NCI-H2029 (cell line): ENCODE measurements at places on chromosomes 11 and 22.

DNA sequence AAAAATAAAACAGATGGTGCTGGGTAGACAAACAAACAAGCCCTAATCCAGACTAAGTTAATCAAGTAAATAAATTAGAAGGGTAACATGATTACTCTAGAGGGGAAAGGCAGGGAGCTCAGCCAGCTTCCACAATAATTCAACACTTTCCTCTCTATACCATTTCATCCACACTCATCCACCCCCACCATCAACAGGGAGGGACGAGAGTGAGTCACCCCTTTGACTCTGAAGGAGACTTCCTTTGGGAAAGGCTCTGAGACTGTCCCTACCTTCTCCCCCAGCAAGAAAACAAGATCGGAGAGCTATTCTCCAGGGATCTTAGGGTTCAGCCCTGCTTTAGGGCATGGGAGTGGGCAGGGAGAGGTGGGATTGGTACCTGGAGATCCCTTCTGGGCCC is 33.1 kb downstream of the TRIM66 start:
- DNase-seq: no peak

- DNase-seq: no peak
Measured at GRCh38 chr11:45238724-45239123, 47.4 kb downstream of the SYT13 start.

DNA sequence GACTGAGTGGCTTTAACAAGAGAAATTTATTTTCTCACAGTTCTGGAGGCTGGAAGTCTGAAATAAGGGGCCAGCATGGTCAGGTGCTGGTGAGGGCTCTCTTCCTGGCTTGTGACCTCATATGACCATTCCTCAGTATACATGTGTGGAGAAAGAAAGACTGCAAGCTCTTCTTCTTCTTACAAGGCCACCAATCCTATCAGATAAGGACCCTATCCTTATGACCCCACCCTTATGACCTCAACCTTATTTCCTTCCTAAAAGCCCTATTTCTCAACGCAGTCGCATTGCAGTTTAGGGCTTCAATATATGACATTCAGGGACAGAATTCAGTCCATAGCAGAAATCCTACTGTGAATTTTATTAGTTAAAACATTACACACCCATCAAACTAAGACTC is 124.4 kb upstream of the RAG2 start:
- no peak for DNase-seq

DNA sequence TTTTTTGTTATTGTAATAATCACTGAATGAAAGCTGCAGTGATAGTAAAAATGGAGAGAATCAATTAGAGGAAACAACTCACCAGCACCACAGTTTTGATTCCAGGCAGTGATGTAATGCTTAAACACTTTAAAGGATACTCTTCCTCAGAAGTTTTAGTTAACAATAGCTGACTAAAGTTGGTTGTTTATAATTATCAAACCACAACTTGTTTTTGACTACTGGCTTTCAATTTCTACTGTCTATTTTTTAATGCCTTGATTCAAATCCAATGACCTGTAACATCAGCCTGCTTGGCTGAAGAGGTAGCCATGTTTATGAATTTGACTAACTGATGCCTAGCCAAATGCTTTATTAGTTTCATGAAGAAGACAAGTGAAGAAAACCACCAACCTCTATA is 18.2 kb upstream of the CASP12 start:
- no peak for DNase-seq

- DNase-seq: no peak
Measured at GRCh38 chr22:19113429-19113828, 8.8 kb downstream of the DGCR2 start.

DNA sequence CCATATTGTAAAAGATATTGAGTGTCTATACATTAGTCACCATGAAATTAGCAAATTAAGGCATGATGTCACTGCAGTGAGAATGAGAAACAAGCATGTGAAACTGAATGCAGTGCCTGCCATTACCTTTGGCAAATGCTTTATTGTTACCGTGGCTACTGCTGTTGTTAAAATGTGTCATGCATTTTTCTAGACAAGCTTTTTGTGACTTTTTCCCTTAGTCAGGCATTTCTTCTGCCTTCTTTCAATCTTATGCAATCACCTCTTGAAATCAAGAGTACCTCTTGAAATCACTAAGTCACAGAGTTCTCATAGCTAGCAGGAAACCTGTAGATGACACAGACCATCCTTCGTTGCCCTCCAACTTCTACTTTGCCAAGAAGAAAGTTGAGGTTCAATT is 461.7 kb upstream of the TENM4 start:
- no peak for DNase-seq

DNA sequence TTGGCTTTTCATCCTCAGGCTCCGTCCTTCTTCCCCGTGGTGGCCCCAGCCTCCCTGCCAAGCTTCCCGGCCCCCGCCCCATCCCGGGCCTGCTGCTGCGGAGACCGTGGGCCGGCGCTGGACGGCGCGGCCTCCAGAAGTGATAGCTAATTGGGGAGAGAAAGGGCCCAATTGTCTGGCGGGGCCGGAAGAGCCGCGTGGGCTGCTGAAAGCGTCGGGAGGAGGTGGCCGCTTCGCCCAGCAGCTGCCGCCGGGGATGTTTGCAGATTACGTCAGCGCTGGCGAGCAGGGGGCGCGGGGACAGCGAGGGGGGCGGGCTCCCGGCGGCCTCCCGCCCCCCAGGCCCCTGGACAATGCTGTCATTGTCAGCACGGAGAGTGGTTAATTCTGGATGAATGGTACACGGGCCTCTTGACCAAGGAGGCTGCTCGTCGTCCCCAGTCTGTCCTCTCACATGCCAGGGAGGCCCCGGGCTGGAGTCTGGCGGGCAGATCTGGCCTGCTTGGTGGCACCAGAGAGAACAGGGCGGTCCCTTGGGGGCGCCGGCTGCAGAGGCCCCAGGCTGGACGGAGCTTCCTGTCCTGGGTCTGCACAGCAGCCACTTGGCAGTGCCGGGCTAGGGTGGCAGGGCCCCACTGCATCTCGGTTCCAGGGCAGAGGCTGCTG is 1.6 kb downstream of the SMIM38 start:
- no peak for DNase-seq

DNA sequence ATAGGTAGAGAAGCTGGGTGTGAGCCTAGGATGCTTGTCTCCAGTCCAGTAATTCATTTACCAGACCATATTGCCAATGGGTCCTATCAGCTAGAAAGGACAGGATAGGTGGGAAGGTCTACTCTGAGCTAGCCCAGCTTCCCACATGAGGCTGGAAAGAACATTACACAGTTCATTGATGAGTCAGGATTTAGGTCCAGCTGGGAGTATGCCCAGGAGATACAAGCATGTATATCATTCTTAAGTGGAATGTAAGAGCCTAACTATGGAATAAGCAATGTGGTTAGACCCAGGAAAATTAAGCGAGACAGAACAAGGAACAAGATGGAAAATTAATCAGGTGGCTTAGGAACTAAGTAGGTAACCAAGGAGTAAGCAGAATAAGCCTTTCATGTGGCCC is 59.0 kb upstream of the TBCEL start:
- DNase-seq: no peak

- no peak for DNase-seq
Measured at GRCh38 chr11:102448869-102449224, 3.7 kb downstream of the TMEM123 start.

- no peak for DNase-seq
Measured at GRCh38 chr11:73582653-73583052, 15.3 kb downstream of the FAM168A start.

DNA sequence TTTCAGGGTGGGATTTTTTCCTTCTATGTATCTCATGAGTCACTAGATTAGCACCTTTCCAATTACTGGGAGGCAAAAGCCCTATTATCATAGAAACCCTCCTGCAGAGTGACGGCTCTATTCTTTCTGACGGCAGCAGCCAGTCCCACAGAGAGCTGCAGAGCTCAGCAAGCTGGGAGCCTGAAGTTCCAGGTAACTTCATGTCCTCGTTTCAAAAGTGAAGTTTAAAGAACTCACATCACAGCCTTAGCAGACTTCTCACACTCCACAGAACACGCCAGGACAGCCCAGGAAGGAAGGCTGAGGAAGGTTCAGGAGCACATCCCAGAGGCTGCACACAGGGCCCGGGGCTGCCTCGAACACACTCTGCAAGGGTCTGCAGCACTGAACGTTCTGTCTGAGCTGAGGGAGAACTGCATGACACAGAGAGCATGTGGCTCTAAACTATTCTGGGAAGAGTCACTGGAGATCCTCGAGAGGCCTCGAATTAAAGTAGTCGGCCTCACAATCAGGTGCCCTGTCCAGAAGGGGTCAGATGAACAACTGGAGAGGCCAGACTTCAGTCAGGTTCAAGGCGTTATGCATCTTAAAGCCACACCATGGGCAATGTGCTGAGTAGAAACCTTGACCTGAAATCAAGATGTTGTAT is 104.2 kb upstream of the DRD2 start:
- DNase-seq: no peak

DNA sequence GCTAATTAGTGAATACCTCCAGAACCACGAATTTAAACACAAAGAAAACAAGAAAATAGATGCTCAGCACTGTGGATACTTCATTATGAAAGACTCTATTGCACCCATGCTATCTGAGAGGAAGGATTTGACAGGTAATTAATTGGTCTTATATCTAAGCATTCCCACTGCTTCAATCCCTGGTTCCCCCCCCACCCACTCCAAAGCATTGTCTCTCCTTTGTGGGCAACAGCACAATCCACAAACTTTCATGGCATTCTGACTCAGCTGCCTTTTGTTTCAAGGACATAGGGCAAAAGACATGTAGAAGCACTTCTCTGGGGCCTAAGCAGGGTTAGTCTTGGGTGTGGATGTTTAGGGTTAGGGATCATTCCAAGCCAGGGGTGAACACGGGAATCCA is 551.4 kb downstream of the BUD13 start:
- DNase-seq: no peak

DNA sequence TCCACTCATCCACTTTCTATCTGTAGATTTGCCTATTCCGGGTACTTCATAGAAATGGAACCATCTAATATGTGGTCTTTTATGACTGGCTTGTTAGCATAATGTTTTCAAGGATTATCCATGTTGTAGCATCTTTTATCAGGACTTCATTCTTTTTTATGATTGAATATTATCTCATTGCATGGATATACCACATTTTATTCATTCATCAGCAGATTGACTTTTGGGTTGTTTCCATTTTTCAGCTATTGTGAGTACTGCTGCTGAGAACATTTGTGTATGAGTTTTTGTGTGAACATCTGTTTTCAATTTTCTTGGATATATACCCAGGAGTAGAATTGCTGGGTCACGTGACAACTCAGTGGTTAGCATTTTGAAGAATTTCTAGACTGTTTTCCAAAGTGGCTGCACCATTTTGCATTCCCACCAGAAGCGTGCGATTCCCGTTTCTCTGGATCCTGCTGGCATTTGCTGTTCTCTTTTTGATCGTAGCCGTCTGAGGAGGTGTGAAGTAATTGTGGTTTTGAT is 8.9 kb downstream of the DERL3 start:
- DNase-seq: no peak

DNA sequence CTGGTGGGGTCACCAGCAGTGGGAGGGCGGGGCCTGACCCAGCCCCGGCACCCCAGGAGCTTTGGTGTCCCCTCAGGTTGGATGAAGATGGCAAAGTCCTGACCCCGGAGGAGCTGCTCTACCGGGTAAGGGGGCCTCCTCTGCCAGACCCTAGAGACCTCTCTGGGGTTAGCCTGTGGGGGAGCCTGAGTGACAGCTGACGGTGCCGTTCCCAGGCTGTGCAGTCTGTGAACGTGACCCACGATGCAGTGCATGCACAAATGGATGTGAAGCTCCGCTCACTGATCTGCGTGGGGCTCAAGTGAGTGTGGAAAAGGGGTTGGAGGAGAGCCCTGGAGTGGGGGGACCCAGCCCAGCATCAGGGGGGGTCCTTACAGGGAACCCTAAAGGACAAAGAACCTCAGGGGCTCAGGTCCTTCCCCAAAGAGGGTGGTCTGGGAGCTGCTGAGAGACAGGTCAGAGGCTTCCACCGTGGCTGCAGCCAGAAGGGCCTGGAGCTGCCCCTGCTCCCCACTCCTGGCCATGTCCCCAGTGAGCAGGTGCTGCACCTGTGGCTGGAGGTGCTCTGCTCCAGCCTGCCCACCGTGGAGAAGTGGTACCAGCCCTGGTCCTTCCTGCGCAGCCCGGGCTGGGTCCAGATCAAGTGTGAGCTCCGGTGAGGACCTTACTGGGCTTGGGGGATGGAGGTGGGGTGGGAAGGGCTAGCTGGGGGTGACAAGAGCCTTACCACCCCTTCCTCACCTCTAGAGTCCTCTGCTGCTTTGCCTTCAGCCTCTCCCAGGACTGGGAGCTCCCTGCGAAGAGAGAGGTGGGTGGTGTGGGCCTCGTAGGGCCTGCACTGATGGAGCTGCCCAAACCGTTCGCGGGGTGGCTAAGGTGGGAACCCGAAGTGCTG is 38.6 kb downstream of the SGSM3 start:
- DNase-seq: no peak

- DNase-seq: no peak
Measured at GRCh38 chr11:48167380-48167779, 49.2 kb upstream of the OR4B1 start.

- DNase-seq: no peak
Measured at GRCh38 chr11:119263352-119263940, 53.5 kb downstream of the MCAM start.

GRCh38 chr11:3088806-3089205 is 31.6 kb upstream of the CARS1 start:
- DNase-seq: no peak

DNA sequence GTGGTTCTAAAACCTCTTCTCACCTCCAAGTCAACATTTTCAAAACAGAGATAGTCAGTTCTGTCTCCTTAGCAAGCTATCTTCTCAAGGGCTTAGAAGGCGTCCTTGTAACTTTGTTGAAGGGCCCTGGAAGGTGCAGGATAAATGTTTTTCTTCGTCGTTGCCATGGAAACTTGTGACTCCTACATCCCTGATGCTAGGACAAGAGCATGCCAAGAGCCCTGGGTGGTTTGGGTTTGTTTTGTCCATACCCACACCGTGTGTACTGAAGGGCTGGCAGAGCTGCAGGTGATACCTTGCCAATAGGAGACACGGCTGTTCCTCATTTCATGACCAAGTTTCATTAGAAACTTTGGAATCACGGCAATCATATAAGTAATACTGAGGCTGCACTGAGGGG is 81.6 kb downstream of the GALNT18 start:
- DNase-seq: no peak

GRCh38 chr11:5807580-5807979 is 1.1 kb upstream of the OR52N2 start:
- DNase-seq: no peak

GRCh38 chr22:38730411-38730871 is 24.7 kb downstream of the GTPBP1 start:
- DNase-seq: no peak

- DNase-seq: no peak
Measured at GRCh38 chr11:60158636-60159035, 24.2 kb downstream of the MS4A6A start.
